CD4-positive, alpha-beta T cell treated with Interferon alpha-2 for 1 hour (primary cell): ENCODE measurements at places on chromosomes 4 and X.
A peak's percentile ranks its signal among the peaks of the same experiment; 100 is the strongest.

DNA sequence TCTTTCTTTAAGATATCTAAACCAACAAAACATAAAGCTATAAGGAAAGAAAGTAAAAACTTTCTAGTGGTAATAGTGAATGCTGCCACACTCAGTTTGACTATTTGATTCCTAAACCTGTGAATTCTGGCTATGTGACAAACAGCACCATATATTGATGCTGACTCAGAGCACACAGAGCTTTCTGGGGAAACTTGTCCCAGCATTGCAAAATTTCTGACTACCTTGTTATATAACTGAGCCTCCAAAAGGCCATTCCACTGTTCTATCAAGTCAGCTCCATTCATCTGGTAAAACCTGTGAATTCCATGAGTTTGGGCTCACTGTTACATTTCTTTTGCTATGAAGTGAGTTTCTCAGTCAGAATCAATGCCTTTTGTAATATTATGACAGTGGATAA is 1229.7 kb downstream of the PCDH18 start:
- no peak for DNase-seq

- no peak for DNase-seq
These were observed 148.4 kb downstream of the ANKRD50 start for GRCh38 chr4:124564121-124564520.

- no peak for DNase-seq
These were observed 25.3 kb downstream of the FAM47E start for GRCh38 chr4:76276813-76277212.

GRCh38 chr4:95507561-95507960 is 41.2 kb downstream of the UNC5C start:
- no peak for DNase-seq

GRCh38 chrX:85977218-85977617 is 70.1 kb downstream of the CHM start:
- no peak for DNase-seq

- DNase-seq: no peak
These were observed 206.3 kb upstream of the TBL1X start for GRCh38 chrX:9258421-9259104.

- DNase-seq: peak; percentile 39
These were observed 5.2 kb upstream of the ARX start for GRCh38 chrX:25020905-25021449.

- no peak for DNase-seq
These were observed 68.6 kb upstream of the MCF2 start for GRCh38 chrX:139776599-139776998.

- no peak for DNase-seq
These were observed 243.0 kb upstream of the TRAM1L1 start for GRCh38 chr4:117328333-117328732.

DNA sequence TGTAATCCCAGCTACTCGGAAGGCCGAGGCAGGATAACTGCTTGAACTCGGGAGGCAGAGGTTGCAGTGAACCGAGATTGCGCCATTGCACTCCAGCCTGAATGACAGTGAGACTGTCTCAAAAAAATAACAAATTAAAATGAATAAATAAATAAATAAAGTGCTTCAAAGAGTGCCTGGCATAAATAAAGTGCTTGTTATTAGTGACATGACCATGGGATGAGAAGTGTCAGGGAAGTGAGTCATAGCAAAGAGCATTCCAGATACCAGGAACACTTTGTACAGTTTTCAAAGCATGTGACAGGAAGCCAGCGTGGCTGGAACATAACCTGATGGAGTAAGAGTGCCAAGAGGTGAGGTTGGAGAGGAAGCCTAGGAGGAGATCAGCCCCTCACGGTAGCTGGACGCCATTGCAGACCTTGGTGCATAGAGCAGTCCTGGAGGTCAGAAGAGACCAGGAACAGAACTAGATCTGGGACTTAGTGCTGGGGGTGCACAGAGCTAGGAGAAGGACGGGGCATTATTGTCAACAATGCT is 6.0 kb upstream of the WDR13 start:
- DNase-seq: no peak

GRCh38 chrX:57367649-57368048 is 81.1 kb downstream of the FAAH2 start:
- DNase-seq: no peak
